ENCODE measurements at places on chromosomes 2 and 18.

DNA sequence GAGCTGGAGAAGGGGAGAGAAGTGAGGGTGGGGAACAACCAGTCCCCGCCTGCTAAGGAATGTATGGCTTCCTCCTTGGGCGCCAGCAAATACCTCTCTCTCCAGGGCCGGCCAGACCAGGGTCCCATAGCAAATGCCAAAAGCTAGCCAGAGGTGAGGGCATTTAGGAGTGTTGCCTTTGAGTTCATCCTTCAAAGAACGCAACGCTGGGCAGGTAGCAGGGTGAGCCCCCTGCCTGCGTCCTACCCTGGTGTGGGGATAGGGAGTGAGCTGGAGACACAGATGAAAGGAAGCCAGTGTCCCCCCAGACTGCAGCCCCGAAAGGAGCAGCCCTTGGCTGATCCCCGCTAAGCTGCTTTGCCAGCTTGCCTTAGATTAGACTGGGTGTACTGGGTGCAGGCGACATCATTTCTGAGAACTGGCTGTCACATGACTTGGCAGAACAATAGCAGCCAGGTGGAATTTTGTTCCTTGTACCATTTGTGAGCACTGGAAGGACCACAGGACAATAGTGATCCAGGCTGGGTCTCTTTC lies 40.4 kb downstream of the KLHL29 start:
- no peak for DNase-seq

DNA sequence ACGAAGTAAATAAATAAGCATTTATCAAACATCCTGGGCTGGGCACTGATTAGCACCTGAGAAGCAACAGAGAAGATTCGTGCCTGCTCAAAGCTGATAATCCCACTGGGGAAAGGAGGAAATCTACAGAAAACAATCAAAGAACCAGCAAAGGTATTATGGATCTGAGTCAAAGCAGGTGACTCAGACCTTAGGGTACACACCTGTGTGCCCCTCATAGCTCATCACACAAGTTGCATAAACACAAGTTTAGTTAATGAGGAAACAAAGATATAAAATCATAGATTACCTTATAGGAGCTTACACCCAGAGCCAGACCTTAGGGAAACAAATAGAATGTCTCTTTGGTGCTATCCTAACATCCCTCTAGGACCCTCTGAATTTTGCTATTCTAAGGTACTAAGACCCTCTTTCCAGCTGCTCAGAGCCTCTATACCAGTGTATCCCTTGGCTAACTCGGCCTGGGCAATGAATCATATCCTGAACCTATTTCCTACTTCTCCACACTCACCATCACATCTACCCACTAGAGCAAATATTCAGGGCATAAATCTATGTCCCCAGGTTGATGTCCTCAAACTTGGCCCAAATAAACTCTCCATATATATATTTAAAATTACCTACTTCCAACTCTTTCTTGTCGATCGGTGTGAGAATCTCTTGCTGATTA lies 19.3 kb upstream of the CTIF start:
- DNase-seq = no peak

GRCh38 chr2:67169417-67170140 lies 227.6 kb upstream of the ETAA1 start:
- no peak for DNase-seq

DNA sequence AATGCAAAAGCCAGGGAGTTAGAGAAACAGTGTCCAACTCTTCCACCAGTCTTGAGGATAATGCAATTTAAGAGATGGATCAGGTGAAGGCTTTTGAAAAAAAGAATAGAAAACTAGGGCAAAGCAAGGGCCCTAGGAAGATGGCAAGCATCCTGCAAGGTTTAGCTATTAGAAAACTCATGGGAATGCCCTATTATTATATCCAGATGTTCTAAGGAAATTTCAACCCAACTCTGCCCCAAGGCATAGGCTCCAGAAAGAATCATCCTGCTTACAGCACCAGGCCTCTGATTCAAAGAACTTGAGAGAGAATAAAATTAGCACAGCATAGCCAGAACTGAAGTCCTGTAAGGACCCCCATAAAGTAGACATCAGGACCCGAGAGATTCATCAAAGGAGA lies 68.1 kb downstream of the EN1 start:
- no peak for DNase-seq

GRCh38 chr2:62309465-62310091 lies 113.7 kb downstream of the B3GNT2 start:
- no peak for DNase-seq

- no peak for DNase-seq
Observed at GRCh38 chr2:143705108-143705707, 576.0 kb downstream of the ARHGAP15 start.

All from RKO (cell line).